CD4-positive, alpha-beta T cell treated with Interleukin-21 for 1 hour (primary cell): ENCODE measurements at places on chromosomes 1 and 21.
A peak's percentile ranks its signal among the peaks of the same experiment; 100 is the strongest.

GRCh38 chr1:219442611-219443061 is 170.3 kb downstream of the ZC3H11B start:
- DNase-seq: no peak

DNA sequence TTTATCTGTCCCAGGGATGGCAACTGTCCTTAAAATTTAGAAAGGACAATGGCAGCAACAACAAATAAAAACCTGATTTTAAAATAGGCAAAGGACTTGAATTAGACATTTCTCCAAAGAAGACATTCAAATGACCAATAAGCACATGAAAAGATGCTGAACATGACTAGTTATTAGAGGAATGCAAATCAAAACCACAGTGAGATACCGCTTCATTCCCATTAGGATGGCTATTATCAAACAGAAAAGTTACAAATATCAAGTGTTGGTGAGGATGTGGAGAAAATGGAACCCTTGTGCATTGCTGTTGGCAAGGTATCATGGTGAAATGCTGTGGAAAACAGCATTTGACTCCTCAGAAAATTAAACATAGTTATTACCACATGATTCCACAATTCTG is 120.7 kb downstream of the CRB1 start:
- DNase-seq: no peak

DNA sequence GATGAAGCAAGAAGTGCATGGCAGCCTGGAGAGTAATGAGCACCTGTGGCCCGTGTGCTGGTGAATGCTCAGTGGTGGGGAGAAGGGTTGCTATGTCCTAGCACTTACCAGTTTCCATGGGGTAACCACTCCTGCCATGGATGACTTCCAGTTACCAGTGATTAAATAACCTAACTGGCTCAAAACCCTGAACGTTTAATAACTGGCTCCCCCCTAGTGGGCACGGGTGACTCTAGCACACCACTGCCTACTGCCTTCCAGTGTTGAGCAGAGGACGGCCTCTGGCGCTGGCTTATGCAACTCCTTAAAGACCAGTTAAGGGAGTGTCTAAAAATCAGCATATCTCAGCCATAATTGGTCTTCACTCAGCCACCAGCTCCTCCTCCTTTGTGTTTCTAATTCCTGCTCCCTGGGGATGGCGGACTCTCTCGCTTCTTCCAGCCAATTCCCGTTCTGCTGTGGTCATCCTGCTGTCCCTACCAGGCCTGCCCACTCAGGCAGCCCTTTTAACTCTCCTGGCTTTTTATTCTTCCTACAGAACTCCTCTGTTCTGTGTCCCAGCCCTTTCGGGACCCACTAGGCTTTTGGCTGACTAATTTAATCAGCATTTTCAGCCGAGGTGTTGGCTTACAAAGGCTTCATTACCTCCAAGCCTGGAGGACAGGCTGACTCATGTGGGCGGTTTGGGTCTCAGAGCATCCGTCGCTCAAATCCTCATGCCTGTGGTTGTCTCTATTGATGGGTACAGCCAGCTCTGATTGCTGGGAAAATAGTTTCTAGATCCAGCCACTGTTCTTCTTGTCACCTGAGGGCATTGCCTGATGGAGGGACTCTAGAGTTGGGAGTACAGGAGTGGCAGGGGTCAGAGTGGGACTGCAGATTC is 332.4 kb downstream of the CAMTA1 start:
- DNase-seq: no peak

DNA sequence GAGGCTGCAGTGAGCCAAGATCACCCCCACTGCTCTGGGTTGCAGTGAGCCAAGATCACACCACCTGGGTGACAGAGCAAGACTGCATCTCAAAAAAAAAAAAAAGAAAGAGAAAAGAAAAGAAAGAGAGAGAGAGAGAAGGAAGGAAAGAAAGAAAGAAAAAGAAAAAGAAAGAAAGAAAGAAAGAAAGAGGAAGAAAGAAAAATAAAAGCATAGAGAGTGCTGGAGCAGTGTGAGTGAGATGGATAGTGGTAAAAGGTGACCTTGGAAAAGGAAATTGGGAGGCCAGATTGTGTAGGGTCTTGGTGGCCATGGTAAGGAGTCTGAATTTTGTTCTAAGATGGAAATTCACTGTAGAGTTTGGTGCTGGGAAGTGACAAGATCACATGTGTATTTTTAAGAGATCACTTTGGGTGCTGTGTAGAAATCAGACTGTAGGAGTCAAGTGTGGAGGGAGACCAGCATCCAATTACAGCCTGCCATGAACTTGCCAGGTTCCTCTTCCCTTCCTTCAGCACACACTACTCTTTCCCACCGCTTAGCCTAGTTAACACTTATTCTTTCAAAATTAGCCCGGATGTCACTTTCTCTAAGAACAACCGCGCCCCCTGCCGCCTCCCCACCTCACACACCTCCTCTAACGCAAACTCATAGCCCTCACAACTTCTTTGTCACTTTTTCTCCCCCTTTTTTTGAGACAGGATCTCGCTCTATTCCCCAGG is 17.9 kb downstream of the MTX1 start:
- DNase-seq: peak; percentile 88

DNA sequence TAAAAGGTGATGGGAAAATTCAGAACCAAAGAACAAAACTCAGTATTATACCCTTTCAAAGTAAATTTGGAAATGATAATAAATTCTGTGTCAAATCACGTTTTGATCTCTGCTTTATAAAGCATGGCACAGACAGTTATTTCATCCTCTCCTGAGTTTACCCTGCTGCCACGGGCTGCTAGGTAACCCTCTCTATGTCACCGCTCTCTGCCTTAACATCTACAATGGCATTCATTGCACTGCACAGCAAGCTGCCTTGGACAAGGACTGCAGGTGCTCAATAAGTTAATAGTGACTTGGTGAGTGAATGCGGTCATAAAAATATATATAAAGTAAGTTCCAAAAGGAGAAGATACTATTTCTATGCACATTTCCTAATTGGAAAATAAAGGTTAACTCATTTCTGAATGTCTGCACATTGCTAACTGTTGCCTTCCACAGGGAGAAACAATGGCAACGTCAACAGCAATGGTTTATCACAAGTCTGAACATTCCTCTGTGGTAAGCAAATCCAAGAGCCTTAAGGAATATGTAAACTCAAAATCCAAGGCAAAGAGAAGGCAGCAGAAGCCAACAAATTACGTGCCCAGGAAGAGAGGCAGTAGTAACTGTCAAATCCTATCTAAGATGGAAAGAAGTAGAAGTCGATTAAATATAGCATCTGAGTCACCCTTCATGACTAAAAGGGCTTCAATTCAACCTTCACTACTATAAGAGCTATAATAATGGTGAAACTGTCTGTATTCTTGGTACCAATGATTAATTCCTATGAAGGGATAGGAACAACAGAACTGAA is 19.4 kb downstream of the FYB2 start:
- DNase-seq: no peak

GRCh38 chr1:6785728-6786505 is 663 bp downstream of the CAMTA1 start:
- DNase-seq: peak; percentile 61

DNA sequence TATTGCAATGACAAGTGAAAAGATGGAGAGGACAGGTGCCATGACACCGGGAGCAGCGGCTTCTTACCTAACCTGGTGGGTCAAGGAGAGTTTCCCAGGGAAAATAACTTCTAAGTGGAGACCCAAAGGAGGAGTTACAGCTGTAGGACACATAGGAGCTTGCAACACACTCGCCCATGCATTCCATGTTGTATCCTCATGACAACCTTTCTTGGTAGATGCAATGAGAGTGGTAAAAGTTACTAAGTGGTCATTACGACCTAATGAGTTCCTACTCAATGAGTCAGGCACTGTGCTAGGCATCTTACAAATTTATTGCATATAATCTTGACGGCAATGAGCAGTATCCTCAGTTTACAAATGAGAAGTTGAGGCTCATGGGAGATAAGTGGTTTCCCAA is 119.5 kb upstream of the HOOK1 start:
- no peak for DNase-seq

GRCh38 chr1:158719664-158720063 is 856 bp downstream of the OR6K3 start:
- DNase-seq: no peak
